ENCODE measurements at places on chromosomes 6 and 20.

GRCh38 chr6:84515067-84515466, 249.3 kb downstream of the TBX18 start:
- no peak for DNase-seq

DNA sequence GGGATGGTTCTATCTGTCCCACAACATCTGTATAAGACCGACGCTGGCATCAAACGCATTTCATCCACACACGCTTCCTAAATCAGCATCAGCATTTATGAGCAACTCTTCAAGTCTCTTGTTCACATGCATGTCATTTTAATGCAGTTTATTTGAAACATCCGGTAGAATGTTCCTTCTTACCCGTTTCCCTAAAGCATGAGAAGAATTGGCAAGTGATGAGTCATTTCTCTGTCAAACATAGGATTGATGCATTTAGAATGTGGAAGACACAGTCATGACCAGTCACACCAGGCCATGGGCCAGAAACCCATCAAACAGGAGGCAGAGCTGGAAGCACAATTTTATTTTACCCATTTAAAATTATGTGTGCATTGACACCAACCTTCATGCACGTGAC, 122.8 kb downstream of the UST start:
- no peak for DNase-seq

DNA sequence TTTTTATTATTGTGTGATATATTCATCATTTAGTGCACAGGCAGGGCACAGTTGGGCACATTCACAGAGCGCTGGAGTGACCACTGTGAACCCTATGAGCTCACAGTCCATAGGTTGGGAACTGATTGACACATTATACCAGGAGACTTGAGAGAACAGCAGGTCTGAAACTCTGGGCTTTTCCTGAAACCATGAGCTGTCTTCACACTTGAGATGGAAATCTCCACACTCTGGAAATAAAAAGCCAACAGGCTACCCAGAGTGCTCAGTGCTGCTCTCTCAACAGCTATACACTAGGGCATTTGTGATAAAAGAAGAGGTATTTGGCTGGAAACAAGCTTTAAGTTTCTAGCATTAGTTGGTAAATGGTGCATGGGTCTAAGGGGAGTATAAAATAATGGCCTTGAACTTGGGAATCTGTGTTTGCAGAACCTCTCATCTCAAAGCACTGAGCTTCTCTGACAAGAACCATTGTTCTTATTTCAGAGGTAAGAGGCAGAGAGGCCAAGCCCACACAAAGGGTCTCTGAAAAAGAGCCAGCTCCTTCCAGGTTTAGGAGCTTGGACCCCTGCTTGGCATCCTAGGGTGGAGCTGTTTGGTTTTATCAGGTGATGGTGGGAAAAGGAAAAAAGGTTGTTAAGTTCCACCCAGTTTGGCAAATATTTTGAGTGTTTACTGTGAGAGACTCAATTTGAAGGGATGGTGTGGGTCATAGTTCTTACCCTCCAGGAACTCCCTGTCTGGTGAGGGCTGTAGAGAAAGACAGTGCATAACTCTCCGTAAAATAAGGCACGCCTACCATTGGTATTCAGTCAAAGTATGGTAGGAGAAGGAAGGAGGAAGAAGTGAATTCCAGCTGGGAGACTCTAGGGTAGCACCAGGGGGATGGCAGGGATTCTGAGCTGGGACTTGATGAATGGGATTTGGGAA, 14.5 kb downstream of the CHMP4B start:
- DNase-seq, result no peak

DNA sequence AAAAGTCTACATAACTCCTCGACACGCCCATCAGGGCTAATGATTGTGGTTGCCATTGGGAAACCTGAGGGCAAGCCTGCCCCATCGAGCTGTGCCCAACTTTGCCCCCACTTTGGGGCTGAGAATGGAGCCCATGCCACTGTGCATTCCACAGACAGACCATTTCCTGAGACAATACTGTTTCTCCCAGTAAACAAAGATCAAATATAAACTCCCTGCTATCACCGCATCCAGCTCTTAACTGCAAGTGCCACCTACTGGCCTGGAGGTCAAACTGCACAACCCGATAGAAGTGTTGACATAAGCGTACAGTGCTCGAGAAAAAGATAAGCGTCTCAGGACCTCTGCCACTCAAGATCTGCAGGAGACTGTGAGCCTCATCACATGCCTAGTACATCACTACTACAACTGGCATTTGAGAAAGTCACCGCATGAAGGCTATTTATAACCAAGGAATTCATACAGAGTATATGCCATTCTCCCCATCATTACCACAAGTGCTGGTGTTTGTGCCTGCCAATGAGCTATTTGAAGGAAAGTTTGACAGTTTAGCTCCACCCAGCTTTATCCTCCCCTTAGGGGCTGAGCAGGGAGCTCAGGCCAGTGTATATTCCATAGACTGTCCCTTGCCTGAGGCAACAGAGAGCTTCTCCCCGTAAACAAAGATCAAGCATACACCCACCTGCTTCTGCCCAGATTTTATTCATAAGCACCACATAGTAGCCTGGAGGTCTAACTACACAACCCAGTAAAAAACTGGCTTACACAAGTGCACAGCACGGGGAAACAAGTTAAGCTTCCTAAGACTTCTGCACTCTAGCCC, 4.5 kb upstream of the DEFB126 start:
- no peak for DNase-seq

GRCh38 chr6:157017861-157018260, 240.7 kb downstream of the ARID1B start:
- no peak for DNase-seq

- DNase-seq, result peak; percentile 85
Observed at GRCh38 chr6:167113047-167113754, 9.7 kb upstream of the CCR6 start.

GRCh38 chr6:151963001-151963400, 155.5 kb downstream of the ESR1 start:
- no peak for DNase-seq

DNA sequence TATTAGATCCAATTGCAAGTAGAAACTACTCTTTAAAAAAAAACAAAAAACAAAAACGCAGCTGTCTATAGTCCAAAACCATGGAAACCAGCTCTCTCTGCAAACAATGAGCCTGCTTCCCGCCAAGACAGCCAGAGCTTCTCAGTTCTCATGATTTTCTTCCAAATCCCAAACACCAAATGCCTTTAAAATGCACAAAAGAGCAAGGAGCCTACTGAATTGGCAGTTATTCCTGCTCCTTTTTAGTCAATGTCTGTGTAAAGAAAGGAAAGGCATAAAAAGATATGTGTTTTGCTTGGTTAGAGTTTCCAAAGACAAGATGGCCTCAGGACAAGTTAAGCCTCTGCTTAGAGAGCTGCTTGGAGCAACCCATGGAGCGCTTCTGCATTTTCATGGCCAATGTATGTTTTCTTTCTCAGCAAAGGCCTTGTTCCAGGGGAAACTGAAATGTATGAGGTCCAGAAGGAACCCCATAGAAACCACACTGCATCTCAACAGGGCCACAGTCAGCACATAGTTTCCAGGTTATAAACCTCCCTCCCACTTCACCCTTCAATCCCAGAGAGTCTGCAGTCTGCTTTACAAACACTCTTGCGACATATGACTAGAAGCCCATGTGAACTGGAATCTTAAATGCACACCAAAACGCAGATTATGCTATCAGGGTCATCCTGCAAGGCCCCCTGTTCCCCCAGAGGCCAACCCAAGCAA, 209.3 kb upstream of the TAB2 start:
- DNase-seq, result no peak

GRCh38 chr6:24919056-24919892, 16.5 kb downstream of the RIPOR2 start:
- DNase-seq, result no peak

- no peak for DNase-seq
Observed at GRCh38 chr6:83369692-83370091, 61.2 kb downstream of the ME1 start.

DNA sequence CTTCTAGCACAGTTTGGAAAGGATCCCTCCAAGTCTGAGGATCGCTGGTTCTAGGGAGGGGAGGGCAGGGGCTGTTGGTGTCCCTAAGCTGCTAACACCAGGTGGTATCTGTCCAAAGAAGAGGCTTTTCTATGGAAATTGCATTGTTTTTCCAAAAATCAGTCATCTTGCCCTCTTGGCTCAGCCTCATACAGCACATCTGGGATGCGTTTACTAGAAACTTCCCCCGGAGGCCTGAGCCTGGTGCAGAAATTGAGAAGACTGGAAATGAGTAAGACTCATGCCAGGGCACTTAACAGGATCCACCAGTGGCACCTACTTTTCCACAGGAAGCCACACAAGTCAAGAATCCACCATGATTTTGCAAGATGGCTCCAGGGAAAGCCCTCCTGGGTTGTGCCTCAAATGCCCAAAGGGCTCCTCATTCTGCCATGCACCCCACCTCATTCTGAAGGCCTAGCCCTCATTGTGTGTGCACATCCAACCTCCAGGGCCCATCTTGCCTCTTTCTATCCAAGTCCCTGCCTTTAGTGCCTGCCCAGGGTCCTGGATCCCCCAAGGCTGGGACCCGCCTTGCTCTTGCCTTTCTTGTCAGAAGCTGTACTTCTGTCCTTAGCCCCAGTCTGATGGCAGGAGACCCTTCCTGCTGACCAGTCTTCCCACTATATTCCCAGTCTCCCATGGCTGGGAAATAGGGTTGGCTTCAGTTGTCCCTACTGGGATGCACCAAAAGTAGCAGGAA, 97.6 kb downstream of the MRPL14 start:
- DNase-seq, result no peak

GRCh38 chr6:125279961-125280360, 21.8 kb downstream of the HDDC2 start:
- DNase-seq, result peak; percentile 61

DNA sequence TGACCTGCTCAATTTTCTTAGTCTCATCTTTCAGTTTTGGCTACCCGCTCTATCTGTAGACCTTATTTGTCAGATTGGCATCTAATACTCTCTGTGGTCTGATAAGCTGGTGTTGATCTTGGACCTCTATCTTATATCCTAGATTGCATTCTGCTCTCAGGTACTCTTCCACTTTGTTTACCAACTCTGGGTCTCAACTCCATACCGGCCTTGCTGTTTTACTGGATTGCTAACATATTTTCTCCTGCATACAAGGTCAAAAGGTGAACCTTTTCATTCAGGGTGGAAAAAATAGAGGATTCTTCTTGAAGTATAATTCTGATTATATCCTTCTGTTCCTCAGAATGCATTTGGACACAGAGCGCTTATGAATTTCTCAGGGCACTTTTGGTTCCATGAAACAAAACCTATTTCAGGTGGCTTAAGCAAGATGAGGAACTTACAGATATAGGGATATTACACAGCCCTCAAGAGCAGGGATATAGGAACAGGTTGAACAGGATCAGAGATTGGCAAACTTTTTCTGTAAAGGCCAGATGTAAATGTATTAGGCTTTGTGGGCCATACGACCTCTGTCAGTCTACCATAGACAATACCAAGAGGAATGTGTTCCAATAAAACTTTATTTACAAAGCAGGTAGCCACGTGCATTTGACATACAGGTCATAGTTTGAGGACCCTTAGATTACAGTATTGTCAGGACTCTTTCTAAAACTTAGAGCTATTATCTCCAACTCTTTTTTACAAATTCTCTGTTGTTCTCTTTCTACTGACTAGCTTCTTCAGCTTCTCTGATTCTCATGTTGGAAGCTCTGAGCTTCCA, 2.5 kb upstream of the SH3BGRL2 start:
- no peak for DNase-seq

DNA sequence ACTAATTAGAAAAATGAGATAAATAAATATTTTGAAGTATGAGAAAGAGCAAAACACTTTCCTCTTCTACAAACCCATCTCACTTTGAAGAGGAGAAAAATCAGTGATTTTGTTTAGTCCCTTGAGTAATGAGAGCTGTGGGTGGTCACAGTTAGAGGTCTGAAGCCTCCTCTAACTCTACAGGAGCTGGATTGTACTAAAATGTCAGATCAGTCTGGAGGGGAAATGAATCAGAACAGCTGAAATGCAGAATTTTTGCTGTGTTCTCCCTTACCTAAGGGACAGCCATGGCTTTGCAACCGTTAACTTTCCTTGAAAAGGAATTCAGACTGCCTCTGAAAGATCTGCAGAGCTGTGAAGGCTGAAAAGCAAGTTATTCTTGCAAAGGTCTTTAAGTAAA, 11.4 kb upstream of the RFPL4B start:
- DNase-seq, result no peak
